NCI-H2107 (cell line): ENCODE measurements at places on chromosomes 16 and 17.

DNA sequence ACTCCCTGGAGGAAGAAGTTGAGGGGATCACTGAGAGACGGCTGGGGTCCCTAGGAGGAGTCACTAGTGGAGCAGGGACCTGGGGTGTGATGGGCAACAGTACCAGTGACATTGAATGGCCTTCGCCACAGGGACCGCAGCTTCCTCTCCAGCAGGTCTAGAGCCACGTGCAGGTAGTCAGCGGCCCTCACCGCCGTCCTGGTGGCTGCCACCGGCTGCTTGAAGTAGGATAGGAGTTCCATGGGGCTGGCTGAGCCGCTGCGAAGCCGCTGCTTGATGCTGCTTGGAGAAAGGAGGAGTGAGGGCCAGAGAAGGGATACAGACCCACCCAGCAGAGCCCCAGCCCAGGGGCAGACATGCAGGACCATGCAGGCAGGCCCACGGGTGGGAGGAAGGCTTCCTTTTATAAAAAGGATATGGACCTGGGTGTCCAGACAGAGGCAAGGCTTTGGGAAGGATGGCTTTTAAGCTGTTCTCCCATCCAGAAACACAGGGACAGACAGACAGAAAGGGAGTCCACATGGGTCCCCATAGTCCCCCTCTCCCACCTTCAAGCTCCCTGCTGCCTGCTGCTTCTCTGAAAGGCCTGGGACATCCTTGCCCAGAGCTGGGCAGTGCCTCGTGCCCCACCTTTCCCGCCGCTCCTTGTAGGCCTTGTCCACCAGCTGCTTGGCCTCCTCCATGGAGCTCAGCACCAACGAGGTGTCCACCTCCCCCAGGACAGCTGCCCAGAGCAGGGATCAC, 827 bp downstream of the MPO start:
- DNase-seq = no peak

DNA sequence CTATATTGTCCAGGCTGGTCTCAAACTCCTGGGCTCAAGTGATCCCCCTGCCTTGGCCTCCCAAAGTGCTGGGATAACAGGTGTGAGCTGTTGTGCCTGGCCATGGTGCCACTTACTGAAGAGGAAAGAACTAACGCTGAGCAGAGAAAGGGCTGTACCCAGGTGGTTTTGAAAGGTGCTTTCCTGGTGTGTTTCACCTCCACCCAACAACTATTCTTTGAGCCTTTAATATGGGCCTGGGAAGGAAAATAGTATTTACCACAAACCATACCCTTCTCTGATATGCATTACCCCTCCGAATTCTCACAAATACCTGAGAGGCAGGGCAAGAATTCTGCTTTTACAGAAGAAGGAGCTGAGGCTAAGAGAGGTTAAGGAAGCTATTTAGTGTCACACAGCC, 24.8 kb downstream of the KPNA2 start:
- no peak for DNase-seq

- DNase-seq = no peak
These were observed 24.0 kb upstream of the RHBDL3 start for GRCh38 chr17:32241640-32242039.

DNA sequence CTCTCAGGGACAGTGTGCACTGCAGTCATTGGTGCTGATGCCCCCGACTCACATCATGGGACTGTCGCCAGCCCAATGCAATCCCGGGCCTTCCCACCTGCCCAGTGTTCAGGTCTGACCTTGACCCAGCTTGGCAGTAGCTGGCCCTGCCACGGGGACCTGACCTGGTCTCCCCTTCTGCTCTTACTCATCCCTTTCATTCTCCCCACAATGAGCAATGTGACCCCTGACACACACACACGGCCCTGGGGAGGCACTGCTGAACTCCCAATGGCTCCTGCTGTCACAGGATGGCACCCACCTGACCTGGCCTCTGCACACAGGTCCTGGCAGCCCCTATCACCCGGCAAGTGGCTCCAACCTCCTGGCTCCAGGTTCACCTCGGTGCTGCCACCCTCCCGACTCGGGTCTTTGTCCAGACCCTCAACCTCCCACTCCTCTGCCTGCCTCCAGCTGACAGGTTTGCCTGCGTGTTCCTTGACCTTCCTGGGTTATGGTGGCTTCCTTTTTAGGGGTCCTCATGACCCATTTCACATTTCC, 6.6 kb downstream of the CD300C start:
- no peak for DNase-seq

DNA sequence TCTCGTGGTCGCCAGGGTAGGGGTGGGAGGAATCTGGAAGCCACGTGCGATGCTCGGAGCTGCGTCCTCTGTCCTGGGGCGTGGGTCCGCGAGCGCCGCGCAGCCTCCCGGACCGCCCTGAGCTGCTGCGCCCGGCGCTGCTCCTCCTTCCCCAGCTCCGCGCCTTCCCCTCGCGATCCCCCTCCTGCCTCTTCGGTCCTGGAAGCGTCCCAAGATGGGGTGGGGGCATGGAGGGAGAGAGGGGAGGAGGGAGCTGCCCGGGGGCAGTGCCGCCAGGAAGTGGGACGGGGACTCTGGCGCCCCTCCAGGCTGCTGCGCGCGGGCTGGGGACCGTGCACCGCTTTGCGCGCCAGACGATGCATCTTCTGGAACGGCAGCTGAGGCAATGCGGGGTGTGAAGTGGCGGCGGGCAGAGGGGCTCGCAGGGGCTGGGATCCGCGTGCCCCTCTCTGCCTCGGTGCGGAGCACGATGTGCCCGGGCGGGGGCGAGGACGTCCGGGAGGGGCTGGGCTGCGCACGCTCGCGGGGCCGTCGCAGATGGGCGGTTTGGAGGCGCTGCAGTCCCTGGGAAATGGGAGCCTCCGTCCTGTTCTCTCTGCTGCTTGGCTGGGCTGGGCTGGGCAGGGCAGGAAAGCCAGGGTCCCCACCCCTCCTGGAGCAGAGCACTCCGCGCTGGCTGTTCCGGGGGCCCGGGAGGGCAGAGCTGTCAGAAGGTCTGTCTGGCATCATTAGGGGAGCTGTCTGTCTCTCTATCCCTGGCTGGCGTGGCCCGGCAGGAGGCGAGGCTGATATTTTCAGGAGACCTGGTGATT, 388.0 kb downstream of the SEC14L1 start:
- no peak for DNase-seq

DNA sequence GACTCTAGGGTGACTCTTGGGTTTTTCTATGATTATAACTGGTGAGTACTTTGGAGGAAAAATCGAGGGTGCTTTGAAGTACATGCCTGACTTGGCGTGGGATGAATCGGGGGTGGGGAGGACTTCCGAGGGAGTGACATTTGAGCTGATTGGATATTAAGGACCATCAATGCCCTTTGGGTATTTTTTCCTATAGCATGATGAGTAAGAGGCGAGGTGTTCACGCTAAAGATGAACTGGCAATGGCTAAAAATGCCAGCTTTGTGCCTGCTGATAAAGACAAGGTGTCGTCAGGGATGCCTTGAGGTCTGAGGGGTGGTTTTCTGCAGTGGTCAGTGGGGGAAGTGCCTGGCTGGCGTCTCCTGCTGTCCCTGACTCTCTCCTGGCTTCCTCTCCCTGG, 25.3 kb downstream of the USP43 start:
- DNase-seq = no peak
